T-helper 9 cell (primary cell): ENCODE measurements at places on chromosomes 2 and 18.

DNA sequence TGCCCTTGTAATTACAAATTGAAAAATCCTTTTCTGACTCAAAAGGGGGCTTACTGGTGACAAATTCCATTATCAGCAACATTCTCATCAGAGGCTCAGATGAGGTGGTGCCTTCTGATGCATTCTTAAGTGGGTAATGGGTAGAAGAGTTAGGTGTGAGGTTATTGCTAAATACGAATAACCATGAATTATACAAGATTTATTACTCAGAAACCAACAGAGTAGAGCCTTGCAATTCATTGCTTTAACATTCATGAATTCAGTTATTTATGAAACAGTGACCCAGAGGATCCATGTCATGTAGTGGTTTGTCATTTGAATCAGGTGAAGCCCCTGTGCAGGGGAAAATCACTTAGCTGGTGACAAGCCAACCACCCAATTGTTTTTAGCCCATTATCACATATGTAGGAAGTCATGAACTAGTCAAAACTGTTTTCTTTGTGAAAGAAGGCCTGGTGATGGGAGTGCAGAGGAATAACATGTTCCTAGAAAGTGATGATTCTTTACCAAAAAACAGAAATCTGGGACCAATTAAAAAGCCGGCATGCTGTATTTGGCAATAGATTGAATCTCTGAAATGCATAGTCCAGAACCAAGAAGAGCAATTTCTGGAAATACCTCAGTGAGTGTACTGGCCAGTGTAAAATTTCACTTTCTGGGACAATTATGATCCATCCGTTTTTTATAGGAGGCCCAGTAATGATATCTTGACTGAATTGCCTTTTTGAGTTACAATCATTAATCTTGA lies 70.2 kb downstream of the CRIM1 start:
- DNase-seq = no peak

GRCh38 chr2:234134496-234134895 lies 84.0 kb downstream of the SPP2 start:
- no peak for DNase-seq

GRCh38 chr18:7896805-7897518 lies 329.8 kb downstream of the PTPRM start:
- DNase-seq = no peak

GRCh38 chr2:98478907-98479306 lies 34.2 kb downstream of the INPP4A start:
- DNase-seq = no peak

DNA sequence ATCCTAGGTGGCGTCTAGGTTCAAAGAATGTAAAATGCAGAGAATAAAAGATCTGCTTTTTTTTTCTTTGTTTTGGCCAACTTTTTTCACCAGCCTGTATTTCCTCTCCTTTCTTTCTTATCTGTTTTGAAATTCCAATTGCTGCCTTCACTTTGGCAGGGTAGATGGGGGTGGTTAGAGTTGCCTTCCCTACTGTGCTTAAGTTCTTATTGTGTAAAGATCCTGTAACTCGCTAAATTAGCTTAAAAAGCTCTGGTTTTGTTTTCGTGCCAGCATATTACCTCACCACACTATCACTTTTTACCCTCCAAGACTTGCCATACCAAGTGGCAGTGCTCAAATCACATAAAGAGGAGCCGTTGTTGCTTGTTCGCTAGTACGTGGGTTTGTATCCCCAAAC lies 921.7 kb downstream of the DPP10 start:
- no peak for DNase-seq

- no peak for DNase-seq
These were observed 462.5 kb upstream of the FSHR start for GRCh38 chr2:49616800-49617199.

GRCh38 chr18:48133671-48134251 lies 203.3 kb upstream of the SMAD2 start:
- no peak for DNase-seq

DNA sequence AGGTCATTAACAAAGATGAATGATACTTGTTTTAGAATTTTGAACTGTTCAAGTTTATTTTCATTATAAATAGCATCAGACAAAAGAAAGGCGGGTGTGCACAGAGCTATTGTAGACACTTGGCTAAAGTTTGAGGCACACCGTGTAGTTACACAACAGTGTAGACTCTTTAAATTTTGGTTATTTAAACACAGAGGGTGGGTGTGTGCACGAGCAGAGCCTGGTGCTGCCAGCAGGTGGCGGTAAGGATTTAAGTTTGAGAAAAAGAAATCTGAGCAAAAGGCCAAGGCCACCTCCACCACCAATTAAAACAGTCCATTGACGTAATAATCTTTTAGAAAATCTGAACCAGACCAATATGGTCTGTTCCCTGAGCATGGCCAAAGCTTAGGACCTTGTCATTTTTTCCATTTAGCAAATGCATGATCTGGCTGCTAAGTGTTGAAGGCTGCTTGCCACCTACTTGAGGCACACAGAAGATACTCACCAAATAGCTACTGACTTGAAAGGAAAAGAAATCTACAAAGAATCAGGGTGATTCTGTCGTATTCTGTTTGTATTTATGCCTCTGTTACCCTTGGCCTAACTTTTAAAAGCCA lies 14.3 kb downstream of the COPS7B start:
- peak; percentile 16 for DNase-seq

GRCh38 chr2:85163675-85164074 lies 30.5 kb downstream of the TCF7L1 start:
- no peak for DNase-seq

DNA sequence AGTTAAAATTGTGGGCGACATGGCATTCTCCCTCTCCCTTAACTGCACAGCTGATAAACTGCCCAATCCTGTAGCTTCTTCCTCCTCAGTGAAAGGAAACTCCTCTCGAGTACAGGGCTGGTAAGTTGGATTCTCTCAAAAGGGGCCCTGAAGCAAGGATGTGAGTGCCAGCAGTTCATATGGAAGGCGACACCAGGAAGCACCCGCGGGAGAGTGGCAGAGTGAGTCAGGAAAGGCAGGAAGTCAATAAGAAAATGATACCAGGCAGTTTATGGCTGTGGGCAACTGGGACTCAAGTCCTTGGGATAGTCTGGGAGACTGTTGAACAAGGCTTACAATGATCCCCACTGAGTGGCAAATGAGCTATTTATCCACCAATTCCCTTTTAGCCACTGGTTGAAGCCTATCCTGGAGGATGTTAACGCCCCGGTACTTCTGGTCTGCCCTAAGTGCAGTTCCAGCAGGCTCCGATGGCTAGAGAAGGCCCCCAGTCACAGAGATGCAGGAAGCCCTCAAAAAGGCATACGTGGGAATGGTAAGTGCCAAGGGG lies 34.8 kb downstream of the ABHD3 start:
- DNase-seq = no peak

GRCh38 chr2:85435220-85435958 lies 16.9 kb downstream of the SH2D6 start:
- no peak for DNase-seq

GRCh38 chr2:111246620-111247061 lies 125.9 kb downstream of the BCL2L11 start:
- no peak for DNase-seq

DNA sequence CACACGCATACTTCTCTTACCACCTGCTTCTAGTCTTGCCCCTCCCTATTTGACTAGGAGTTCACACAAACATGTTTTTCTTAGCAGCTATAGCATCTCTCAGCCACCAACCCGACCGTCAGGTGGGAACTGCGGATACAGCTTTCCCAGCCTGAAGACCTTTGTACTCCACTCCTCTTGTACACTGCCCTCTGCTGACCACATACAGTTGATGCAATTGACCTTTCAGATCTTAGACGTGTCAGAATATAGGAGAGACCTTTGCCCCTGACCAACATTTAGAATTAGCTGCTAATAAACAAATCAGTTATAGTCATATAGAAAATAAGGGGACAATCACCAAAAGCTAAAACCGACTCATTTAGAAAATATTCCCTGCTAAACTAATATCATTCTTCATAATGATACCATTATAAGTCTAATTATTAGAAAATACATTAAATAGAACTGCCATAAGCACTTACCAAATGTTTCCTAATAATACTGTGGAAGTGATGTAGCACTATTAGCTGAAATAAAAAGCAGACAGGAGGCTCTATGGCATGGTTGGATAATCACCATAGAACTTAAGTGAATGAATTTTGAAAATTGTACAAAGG lies 208.4 kb downstream of the RAD51AP2 start:
- DNase-seq = no peak

DNA sequence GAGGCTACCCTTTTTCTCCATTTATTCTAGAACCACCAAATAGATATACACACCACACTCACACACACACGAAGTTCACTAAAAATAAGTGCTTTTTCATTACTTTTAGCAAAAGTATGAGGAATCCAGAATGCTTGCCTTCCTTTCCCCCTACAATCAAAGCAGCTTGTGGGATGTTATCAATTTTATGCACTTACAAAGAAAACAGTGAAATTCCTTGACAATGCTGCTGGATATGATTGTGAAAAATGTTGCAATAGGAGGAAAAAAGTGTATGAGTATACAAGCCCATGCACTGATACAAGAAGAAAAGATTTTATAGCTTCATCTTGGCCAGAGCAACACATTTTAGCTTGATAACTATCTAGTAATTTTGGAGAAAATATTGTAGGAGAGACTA lies 269.2 kb downstream of the XIRP2 start:
- no peak for DNase-seq

DNA sequence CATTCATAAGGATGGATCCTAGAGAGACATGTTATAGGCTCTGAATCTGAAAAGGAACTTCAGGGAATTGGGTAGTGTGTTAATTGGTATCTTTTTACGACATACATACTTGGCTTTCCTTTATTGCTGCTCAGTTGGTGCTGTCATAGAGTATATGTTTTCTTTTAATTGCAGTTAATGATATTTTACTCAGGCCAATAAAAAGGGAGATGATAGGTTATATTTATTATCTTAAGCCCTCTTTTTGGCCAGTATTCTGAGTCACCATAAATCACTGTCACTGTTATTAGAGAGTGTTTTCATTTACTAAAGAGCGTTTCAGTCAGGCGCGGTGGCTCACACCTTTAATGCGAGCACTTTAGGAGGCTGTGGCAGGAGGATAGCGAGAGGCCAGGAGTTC lies 47.6 kb downstream of the RALBP1 start:
- no peak for DNase-seq

DNA sequence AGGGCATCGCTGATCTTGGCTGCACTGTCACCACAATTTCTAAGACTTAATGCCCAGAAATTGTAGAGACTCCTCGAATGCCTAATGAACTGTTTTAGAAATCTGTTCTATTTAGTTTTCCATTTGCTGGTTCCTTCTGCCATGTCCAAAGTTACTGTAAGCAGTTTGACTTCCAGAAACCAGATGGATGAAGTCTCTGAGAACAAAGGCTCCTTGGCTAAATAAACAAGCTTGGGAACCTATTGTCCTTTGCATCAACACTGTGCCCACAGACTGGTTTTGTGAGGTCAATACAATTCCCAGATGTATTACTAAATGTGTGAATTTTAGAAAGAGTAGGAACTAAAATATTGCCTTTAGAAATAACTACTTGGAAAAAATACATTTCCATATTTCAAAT lies 600.2 kb downstream of the NYAP2 start:
- no peak for DNase-seq

- no peak for DNase-seq
These were observed 7.0 kb downstream of the NDUFV2 start for GRCh38 chr18:9109523-9109922.

DNA sequence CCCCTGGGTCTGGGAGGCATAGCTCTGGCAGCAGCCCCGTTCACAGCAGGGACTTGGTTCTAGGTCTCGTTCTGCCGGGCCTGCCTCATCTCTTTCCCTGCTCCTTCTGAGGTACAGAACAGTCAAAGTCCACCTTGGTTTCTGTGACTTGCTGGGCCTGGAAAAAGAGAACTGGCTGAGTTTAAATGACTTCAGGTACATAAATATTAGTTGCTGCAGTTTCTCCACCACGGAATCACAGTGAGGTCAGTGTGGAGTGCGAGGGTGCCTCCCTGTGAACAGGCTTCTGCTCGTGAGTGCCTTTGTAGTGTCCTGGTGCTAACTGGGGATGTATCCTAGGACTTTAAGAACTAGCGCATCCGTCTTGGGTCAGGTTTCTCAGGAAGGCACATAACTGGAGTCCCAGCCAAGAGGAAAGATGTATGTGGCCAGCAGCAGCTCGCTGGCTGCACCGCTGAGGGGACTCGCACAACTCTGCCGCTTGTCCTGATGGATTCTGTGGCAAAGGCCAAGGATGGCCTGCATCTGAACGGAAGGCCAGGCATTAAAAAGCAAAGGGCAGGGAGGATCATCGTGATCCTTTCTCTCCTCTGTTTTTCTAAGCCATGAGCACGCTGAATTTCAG lies 188.6 kb downstream of the SH3RF3 start:
- DNase-seq = no peak

GRCh38 chr2:114495046-114495445 lies 52.6 kb downstream of the DPP10 start:
- DNase-seq = no peak

- DNase-seq = no peak
These were observed 1943.8 kb upstream of the PIK3C3 start for GRCh38 chr18:40011201-40011600.

- DNase-seq = no peak
These were observed 66.8 kb downstream of the TET3 start for GRCh38 chr2:74051504-74051903.

GRCh38 chr18:44680273-44681075 lies at the start of gene SETBP1:
TSS of gene SETBP1 (plus strand) at chr18:44680888. CDS start at chr18:44701347, 20,459 bp downstream.
- peak; percentile 1 for DNase-seq

GRCh38 chr18:57353940-57354461 lies 1.6 kb downstream of the ST8SIA3 start:
- no peak for DNase-seq

DNA sequence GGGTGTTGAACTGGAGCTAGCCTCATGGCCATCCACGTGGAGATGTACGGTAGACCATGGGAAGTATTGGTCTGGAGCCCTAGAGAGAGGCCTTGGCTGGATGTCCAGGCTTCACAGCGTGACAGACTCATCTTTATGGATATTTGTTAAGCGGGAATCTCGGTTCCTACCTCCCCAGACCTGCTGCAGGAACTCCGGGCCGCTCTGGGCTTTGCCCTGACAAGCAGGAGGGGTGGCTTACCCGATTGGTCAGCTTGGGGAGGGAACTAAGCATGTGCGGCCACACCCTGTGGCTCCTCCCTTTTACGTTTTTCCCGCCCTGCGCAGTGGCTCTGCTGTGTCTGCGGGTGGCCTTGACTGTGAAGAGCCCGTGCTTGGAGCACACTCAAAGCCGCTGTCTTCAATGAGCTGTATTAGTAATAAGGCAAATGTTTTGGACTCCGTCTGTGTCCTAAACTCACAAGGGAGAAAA lies 52.3 kb downstream of the PAPOLG start:
- no peak for DNase-seq

GRCh38 chr2:240906141-240906910 lies at the start of gene CROCC2:
TSS of gene CROCC2 (plus strand) at chr2:240906336. CDS start at chr2:240906514, 178 bp downstream.
- DNase-seq = no peak
